ENCODE measurements at places on chromosomes 16 and 17.

GRCh38 chr16:1047123-1047522 is 25.4 kb upstream of the SSTR5 start:
- no peak for DNase-seq

DNA sequence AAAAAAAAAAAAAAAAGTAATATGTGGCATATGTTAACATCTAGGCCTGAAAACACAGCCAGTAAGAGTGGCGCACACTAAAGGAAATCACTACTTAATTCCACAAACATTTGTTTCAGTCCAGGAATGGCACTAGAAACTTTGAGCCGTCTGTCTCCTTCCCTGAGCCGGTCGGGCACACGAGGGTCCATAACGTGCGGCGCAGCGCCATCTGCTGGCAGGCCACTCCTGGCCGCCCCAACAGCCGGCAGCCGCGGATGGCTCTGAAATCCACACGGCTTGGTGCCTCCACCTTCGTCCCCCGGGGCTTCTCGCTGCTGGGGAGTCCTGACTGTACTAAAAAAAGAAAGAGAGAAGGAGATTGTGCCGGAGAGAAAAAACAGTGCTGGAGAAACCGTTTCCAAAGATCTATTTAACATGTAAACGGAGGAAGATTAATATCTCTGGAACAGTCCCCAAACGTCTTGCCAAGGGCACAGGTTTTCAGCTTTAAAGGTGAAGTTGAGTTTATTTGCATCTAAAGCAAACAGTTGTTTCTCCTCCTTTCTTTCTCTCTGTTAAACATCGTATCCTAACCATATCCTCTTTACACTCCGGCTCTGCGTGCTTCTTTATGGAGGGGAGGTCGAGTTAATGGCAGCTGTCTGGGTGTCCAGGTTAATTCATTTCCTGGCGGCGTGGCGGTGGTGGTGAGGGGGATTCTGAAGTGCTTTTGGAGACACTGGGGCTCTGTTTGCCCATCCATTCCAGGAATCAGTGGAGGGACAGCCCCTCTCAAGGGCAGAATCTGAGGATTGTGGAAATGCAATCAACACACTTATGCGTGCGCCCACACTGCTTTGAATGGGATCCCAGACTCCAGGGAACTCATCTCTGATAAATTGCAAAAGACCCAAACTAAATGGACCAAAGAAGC is 611.3 kb upstream of the SALL1 start:
- peak; percentile 91 for DNase-seq

DNA sequence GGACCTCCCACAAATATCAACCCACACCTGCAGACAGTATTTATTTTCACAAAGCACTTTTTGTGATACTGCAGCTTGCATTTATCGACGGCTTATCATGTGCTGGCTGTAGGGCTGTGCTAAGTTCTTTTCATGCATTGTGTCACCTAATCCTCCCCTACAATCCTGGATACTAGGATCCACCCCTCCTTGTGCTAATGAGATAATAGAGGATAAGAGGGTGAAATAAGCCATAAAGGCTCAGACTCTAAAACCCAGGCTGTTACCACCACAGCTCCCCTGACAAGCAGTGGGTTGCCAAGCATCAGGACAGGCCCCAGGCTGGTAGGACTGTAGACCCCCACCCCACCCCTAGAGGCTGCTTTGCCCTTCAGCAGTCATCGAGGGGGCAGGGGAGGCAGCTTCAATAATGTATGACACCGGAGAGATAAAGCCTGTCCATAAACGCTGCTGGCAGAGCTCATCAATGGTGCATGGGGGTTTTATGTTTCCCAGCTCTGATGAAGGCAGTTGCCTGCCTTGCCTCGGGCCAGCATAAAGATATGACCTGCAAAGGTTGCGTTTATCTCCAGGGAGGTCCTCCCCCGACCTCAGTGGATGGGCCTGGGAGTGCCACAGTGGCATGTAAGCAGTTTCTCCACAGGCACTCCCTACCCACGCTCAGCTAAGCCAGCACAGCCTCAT is 73.9 kb upstream of the C16orf82 start:
- DNase-seq: no peak

DNA sequence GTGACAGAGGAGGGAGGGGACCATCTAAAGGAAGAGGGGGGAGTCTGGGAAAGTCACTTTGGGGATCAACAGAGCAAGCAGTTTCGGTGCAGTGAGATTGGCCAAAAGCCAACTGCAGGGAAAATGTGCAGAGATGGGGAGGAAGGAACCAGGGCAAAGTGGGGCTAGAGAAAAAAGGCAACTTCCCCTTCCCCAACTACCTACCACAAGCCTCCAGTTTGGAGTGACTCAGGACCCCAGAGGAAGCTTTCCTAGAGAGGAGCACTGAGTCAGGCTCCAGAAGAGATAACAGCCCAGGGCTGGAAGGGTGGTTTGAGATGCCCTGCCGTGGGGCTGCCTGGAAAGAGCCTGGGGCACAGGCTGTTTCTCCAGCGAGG is 6.9 kb upstream of the CD300LD start:
- DNase-seq: no peak

DNA sequence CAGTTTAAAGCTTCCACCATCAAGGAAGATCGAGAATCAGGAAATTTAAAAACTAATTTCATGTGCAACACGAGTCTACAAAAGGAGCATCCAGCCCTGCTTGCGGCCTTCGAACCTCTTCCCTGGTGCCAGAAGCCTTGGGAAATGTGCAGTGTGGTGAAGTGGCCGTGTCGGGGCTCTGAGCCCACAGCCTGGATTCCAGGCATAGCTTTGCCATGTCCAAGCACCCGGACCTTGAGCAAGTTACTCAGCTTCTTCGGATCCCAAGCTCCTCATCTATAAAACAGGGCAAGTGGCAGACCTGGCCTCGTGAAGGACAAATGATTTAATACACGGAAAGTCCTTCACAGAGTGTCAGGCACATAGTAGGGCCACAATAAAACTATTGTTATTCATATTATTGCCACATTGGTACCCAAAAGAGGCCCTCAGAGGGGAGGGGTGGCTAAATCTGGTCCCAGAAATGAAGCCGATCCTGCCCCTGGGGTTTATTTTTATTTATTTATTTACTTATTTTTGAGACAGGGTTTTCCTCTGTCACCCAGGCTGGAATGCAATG is 34.8 kb downstream of the COTL1 start:
- no peak for DNase-seq

Measured in neural crest cell (in vitro differentiated cells).